PC-3 (cell line): ENCODE measurements at places on chromosomes 1 and 21. TPM values are rescaled to one million over a fixed set of nuclear protein-coding genes. Genes with fewer than 3 reads are reported as not detected.

The KCNE1 gene
- 0.58 and 0.69 TPM in 2 replicates for total RNA-seq

The OR10J1 gene
- total RNA-seq, result not detected in 2 replicates

The TNFRSF14 gene
- 21.1 and 25.5 TPM in 2 replicates for total RNA-seq

DNA sequence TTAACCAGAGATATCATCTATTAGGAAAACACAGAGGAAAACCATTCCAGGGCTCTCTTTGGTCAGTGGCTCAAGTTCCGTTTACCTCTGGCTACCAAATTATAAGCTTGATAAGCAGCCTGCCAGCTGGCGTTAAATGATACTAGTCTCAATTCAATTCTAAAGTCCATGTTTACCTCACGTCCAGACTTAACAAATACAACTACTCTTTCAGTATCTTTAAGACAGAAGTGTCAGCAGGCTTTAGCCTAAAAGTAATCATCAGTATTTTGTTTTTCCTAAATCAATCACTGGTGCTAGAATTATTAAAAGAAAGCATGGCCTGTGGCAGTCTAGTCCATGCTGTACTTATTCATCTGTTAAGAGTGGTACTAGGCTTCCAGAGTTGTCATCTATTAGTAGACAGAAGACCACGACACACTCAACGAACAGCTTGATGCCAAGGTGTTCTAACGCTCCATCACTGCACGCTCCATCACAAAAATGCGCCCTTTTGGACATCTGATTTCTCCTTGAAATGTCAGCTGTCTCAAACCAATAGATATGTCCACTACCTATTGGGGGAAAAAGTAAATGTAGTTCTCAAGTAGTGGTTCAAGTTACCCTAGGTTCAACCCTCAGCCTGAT is 1.5 kb downstream of the IVNS1ABP start:
- no peak for DNase-seq
- H3K4me1 ChIP-seq, result peaks cover 33% of the 10 kb centered on the region
- H3K27ac ChIP-seq, result no peak overlapping the region
- no peaks in the 10 kb centered on the region; the same call in 1 of the 2 replicates for H3K36me3 ChIP-seq

DNA sequence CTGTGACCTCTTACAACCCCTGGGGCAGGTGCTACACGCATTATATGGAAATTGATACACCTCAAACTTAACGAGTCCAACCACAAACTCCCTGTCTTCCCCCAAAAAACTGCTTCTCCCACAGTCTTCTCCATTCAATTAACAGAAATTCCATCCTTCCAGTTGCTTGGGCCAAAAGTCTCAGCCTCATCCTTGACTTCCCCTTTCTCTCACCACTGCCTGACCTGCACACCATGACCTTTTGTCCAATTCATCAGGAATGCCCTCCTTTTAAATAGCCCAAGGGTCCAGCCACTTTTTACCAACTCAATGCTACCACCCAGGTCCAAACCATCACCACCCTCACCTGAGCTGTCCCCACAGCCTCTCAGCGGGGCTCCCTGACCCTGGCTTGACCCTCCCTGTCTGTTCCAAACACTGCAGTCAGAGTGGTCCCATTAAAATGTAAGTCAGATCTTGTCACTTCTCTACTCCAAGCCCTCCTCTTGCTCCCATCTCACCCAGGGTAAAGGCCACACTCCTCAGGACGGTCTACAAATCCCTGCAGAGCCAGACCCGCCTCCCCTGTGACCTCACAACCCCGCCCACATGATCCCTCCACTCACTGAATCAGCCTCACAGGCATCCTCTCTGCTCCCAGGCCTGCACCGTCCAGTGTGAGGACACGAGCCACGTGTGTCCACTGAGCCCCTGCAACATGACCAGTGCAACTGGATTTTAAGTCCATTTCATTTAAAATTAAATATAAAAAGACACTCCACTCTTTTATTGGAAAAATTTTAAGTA is 18.5 kb downstream of the KCNN3 start:
- H3K27ac ChIP-seq, result no peak overlapping the region
- DNase-seq, result no peak

DNA sequence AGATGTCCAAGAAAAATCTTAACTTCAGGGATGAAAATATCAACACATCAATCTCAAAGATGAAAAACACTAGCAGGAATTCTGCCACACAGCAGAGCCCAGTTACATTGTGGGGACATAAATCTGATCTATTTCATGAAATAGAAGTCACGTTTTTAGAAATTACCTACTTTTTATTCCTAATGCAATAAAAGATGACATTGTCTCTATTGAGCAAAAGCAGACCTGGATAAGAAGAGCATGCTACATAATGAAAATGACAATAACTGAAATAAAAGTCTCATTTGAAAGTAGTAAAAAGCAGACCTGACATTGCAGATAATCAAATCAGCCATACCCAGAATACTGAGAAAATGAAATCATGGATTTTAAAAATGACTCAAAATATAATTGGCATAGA is 156.8 kb downstream of the NTNG1 start:
- no peak overlapping the region for H3K4me3 ChIP-seq
- no peaks in the 10 kb centered on the region for H3K4me1 ChIP-seq
- no peaks in the 10 kb centered on the region for H3K27me3 ChIP-seq

DNA sequence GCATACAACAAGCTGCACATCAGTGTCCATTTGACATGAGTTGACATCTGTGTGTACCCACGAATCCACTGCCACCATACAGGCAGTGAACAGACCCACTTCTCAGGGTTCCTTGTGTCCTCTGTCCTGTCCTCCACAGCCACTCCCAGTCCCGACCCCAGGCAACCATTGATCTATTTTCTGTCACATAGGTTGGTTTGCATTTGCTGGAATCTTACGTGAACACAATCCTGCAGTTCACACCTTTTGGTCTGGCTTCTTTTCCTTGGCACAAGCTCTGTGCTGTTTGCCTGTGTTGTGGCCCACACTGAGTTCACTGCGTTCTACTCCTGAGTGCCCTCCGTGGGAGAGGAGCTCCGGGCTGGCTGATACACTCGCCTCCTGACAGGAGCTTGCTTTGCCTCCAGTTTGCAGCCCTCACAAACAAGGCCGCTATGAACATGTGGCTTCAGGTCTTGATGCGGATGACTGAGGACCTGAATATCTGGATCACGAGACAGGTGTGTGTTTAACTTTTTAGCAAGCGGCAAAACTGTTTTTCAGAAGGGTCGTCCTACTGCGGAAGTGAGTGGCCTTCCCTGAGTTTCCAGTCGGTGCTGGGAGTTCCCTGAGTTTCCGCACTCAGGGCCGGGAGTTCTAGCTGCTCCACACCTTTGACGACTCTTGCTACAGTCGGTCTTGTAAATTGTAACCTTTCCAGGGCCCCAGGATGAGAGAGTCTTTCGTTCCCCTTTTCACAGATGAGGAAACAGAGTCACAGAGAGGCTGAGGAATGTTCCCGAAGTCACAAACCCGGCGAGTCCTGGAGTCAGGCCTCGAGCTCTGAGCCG is 13.0 kb upstream of the COL18A1 start:
- DNase-seq, result no peak
- H3K27ac ChIP-seq, result no peak overlapping the region
- H3K36me3 ChIP-seq, result no peaks in the 10 kb centered on the region
- peaks cover 6% of the 10 kb centered on the region for H3K4me1 ChIP-seq

DNA sequence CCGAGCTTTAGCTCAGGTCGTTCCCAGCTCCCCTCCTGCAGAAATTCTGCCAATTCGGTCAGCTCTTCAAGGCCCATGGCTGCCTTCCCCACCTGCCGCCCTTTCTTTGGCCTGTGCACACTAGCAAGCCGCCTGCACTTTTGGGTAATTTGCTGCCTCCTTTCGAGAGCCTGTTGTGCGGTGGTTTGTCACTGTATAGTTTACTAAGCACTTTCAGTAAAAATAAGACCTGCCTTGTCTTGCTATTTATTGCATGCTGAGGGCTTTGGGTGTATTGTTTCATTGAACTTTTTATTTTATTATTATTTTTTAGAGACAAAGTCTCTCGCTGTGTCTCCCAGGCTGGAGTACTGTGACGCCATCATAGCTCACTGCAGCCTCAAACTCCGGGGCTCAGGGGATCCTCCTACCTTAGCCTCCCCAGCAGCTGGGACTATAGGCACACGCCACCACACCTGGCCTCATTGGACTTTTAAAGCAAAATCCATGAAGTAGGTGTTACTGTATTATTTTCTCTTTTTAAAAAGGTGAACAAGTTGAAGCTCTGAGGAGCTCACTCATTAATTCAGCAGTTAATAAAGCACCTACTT is 1.1 kb upstream of the FABP3 start:
- H3K4me3 ChIP-seq, result no peak overlapping the region
- peaks cover 38% of the 10 kb centered on the region for H3K4me1 ChIP-seq
- no peak for DNase-seq
- no peak overlapping the region for H3K27ac ChIP-seq
- no peaks in the 10 kb centered on the region for H3K36me3 ChIP-seq
